ENCODE measurements at places on chromosomes 5 and 9. TPM values are rescaled to one million over a fixed set of nuclear protein-coding genes. Genes with fewer than 3 reads are reported as not detected.

- no peak for DNase-seq
Observed at GRCh38 chr5:173231996-173232498, 3.0 kb downstream of the NKX2-5 start.

GRCh38 chr9:129596541-129597331 lies 24.2 kb downstream of the C9orf50 start:
- DNase-seq = peak; percentile 63

GRCh38 chr5:29005386-29005785 lies 1967.0 kb upstream of the CDH9 start:
- no peak for DNase-seq

Gene DNAJB5
- total RNA-seq = 27.1 TPM

- no peak for DNase-seq
Observed at GRCh38 chr5:9534881-9535517, 10.9 kb downstream of the SEMA5A start.

DNA sequence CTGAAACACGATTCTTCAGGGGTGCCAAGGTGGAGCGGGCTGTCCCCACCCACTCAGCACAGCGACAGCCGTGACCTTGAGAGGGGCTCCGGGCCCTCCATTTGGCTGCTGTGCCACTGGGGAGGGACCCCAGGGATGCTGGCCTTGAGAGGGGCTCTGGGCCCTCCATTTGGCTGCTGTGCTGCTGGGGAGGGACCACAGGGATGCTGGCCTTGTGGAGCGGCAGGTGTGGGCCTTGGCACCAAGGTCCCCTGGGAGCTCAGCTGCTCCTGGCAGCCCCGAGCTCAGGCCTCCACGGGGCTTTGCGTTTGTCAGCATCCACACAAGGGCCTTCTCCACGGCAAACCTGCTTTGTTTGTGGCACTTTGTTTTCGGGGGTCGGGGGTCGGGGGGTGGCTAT lies 137.6 kb upstream of the LPCAT1 start:
- DNase-seq = no peak

DNA sequence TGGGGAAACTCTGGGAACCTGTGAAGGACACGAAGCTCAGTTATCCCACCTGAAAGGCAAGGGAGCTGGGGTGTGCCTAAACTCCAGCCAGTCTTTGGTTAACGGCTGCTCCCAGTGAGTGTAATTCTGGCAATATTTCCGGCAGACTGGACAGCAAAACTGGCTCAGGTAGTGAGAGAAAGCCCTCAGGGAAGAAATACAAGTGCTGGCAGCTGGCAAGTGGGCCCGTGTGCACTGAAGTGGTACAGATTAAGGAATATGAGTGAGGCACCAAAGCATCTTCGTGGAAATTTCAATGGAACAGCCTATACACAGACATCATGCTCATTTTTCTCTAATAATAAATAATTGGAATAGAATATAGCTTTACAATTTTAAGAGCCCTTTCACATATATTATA lies 56.2 kb downstream of the ABHD17B start:
- DNase-seq = no peak

DNA sequence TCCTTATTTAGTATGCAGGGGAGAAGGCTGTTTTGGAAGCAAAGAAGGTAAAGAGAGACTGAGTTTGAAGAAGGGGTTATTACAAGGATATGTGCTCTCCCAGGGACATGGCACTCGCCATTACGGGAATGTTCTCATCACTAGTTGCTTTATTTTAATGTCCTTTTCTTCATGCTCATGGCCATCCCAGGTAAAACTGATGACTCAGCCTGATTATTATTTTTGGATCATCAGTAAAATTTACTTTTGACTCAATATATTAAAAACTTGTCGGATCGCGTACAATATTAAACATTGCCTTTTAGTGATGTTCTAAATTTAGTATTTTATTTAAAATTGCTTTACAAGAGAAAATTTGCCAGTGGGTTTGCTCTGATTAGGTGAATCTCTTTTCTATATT lies 414.7 kb downstream of the TLE4 start:
- DNase-seq = no peak

GRCh38 chr9:135346438-135347050 lies 133.0 kb upstream of the PPP1R26 start:
- no peak for DNase-seq

Gene SLC25A48
- total RNA-seq = not detected

All from neural crest cell (in vitro differentiated cells).